Urinary bladder (tissue), 4 donors: ENCODE measurements at places on chromosomes 4 and X. TPM values are rescaled to one million over a fixed set of nuclear protein-coding genes. Genes with fewer than 3 reads are reported as not detected.

GRCh38 chrX:67207912-67208311 lies 335.9 kb upstream of the AR start:
- DNase-seq: no peak

DNA sequence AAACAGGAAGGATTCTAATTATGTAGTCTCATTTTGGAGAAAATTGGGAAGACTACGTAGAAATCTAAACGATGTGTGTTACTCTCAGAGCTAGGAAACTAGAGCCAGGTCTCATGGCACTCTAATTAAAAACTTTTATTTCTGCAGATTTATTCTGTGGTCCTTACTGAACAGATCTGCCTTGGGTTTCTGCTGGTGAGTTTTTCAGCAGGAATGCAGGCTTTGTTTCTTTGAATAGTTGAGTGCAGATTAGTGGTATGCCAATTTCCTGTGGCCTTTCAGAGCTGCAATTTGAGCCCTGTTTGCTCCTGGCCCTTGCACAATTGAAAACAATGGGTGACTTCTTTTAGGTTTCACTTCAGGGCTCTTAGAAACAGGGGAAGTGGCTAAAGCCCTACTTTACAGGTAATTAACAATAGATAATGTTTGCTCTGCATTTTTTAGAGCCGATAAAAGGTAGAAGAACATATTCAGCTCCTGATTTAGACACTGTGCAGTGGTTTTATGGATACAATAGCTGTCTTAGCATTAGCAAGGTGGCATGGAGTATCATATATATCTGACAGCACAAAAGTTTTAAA lies 21.8 kb downstream of the SPRY1 start:
- no peak for DNase-seq

Gene TRMT10A
- total RNA-seq: 11.3 TPM

DNA sequence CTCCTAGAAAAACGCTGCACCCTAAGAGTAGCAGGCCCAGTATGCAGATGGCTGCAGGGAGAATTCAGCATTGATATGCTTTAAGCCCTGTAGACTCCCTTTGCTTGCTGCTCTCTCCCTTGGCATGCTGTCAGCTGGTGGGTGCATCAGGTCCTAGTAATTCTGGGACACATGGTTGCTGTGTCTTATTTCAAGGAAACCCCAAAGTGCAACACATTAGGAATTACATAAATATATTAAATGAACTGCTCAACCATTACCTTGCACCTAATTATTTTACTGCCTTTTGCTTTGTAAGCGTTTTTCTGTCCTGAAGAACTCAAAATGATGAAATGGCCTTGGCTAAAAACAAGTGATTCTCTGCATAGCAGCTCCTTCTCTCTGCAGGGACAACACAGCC lies 516.3 kb downstream of the ZIC3 start:
- no peak for DNase-seq

DNA sequence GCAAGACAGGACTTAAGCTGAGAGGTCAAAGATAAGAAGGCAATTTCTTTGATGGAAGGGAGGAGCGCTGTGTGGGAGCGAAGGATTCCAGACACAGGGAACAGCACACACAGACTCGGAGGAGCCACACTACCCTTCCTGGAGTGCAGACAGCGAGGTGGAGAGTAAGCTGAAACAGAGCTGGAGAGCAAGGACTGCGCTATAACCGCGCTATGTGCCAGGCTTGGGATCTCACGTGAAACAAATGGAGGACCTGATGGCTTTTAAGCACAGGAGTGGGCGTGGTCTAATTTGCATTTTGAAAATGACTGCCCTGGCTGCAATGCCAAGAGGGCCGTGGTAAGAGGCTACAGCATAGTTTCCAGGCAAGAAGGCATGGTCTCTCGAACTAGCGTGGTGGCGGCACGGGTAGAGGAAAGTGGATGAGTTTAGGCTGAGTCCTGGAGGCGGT lies 113.9 kb upstream of the SORBS2 start:
- DNase-seq: no peak

DNA sequence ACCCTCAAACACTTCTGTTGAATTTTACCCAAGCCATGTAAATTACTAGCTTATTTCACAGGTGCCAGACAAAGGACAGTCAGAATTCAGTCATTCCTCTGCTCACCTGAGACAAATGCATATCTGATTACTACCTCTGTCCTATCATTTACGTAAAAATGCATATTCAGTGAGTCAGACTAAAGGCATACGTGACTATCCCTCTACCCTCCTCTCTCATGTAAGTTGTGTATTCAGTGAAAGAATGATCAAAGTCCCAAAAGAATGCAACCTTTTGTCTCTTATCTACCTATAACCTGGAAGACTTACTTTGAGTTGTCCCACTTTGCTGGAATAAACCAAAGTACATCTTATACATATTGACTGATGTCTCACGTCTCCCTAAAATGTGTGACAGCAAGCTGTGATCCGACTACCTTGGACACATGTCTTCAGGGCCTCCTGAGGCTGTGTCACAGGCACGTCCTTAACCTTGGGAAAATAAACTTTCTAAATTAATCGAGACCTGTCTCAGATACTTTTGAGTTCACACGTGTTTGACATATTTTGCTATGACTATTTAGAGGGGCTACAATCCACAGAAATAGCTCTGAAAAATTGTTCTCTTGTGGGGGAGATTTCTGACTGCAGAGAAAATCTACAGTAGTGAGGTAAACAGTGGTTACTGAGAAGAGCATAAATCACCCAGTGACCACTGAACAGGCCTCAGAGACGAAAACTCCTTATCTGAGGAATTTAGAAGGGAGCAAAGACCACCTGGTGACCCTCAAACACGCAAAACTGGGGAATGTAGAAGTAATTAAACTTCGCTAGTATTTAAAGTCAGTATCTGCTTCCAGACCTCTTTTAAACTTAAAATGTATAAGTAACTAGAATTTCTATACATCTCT lies 1575.8 kb downstream of the STIM2 start:
- no peak for DNase-seq

Gene TCEAL7
- total RNA-seq: 74.0 TPM

Gene HERC3
- total RNA-seq: 30.8 TPM

DNA sequence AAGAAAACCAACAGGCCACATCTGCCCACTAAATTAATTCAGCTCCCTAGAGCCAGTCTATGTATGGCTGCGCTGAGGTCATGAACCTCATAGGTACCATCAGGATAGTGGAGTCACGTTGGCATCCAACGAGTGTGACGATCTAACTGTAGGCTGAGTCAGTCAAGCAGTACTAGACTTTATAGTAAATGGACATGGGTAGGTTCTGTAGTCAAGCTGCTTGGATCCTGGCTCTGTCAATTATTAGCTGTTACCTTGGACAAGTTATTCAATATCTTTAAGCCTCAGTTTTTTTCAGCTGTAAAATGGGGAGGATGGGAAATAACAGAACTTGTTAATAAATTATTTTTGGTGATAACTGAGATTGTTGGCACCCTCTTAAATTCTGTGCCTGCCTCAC lies 432.4 kb upstream of the RASGEF1B start:
- DNase-seq: no peak

- DNase-seq: no peak
Observed at GRCh38 chr4:149713031-149713430, 102.6 kb downstream of the IQCM start.

GRCh38 chrX:1153940-1154339 lies 58.5 kb downstream of the CRLF2 start:
- no peak for DNase-seq

Gene HSFX4
- not detected for total RNA-seq

DNA sequence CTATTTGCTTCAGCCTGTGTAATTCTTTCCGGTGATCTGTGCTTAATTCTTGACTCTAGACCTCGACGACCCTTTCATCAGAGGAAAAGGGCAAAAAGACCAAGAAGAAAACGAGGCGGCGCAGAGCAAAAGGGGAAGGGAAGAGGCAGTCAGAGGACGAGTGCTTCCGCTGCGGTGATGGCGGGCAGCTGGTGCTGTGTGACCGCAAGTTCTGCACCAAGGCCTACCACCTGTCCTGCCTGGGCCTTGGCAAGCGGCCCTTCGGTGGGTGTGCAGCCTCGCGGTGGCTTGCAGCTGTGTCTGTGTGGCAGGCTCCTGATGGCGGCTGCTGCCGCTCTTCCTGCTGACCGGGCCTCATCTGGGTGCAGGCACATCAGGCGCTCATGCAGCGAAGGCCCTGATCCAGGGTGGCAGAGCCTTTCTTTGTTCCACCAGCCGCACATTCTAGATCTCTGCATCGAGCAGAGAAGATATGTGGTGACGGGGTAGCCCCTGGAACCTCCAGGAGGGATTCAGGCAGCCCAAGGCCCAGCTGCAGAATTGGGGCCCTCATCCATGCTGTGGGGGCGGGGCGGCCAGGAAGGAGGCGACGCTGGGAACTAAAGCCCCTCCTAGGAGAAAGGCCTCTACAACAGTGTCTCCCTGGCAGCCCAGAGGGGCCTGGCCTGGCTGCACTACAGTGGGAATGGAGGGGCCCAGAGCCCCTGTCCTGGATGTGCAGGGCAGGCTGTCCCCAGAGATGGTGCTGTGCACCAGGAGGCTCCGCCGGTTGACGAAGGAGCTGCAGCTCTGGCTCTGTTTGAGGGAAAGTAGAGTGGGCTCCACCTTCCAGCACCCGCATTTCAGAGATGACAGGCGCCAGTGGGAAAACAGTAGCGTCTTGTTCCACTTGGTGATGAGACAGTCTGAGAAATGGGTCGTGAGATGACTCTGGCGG lies 32.1 kb downstream of the NELFA start:
- DNase-seq: no peak

Gene AREG
- 1.8 TPM for total RNA-seq

- DNase-seq: no peak
Observed at GRCh38 chrX:120308959-120309872, 2.0 kb downstream of the TMEM255A start.

- DNase-seq: no peak
Observed at GRCh38 chr4:93437991-93438390, 390.6 kb upstream of the ATOH1 start.

DNA sequence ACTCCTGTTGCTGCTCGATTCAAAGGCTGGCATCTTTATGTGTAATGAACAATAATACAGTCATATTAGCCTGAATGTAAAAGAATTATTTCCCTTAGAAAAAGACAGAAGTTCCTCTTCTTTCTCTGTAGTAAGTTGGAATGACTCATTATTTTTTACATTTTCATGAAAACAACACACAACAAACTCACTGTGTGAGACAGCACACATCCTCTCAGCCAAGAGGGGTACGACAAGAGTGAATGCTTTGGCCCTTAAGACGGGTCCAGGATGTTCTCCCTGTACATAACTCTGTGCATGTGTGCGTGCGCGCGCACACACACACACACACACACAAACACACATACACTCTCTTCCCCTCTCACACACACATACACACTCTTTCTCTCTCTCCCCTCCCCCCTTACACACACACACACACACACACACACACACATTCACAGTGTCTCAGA lies 72.8 kb downstream of the MANBA start:
- no peak for DNase-seq

DNA sequence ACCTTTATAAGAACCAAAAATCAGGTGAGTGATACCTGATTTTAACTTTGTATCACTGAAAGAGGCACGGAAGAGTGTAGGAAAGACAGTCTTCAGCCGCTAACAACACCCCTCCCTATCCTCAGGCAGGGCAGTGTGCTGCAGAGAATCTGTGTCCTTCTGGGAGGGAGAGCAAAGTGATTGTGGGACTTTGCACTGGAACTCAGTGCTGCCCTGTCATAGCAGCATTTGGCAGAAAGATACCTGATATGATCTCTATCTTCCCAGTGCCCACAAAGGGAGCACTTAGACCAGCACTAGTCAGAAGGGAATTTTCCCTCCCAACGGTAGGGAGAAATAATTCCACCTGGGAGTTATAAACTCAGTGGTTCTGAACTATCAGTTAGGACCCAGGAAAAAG lies 139.0 kb downstream of the FMR1NB start:
- DNase-seq: no peak

GRCh38 chr4:48970471-48970921 lies 15.6 kb upstream of the CWH43 start:
- DNase-seq: no peak

DNA sequence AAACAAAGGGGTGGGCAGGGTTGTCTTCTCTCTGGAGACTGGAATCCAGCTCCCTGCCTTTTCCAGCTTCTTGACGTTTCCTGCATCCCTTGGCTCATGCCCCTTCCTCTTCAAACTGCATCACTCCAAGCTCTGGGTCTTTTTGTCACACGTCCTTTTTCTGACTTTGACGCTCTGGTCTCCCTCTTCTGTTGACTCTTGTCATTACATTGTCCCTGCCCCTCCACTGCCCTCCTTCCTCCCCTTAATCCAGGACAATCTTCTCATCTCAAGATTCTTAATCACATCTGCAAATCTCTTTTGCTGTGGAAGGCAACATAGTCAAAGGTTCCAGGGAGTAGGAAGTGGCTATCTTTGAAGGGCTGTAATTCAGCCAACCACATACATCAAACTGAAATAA lies 178.3 kb downstream of the TMA16 start:
- no peak for DNase-seq

GRCh38 chrX:7996414-7996813 lies 69.2 kb upstream of the PNPLA4 start:
- DNase-seq: no peak

- DNase-seq: no peak
Observed at GRCh38 chr4:89403826-89404225, 96.2 kb upstream of the GPRIN3 start.

Gene MAN2B2
- total RNA-seq: 11.1 TPM

Gene MTTP
- 0.95 TPM for total RNA-seq

DNA sequence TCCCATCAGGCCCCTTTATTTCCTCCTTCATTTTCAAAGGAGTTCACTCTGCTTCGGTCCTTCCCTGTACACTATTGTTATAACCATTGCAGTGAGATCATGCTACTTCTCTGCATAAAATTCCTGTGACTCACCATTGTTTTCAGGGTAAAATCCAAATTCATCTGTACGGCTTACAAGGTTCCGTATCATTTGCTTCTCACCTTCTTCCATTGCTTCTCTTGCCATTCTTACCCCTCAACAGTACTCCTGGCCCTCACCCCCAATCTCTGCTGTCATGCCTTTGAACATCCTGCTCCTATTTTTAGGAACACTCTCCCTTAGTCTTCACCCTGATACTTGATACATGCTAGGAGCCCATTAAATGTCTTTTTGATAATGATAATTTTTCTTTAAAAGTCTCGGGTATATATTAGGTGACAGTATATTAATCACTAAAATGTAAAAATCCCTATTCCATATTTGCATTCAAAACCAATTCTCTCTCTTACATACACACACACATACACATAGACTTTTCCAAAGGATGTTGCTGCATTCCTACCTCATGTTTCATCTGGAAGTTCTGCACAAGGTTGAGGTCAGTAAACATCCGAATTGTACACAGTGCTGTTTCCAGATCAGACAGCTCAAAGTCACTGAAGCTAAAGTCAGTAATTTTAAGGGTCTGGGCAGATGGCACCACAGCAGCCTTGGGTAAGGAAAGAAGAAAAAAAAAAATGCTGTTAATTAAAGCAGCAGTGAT lies 103.4 kb downstream of the PDE5A start:
- DNase-seq: no peak

- no peak for DNase-seq
Observed at GRCh38 chrX:104334971-104335370, 80.2 kb upstream of the ESX1 start.

- no peak for DNase-seq
Observed at GRCh38 chrX:154064637-154065435, 32.7 kb downstream of the MECP2 start.

Gene PAGE4
- total RNA-seq: 13.3 TPM

Gene PRKG2
- total RNA-seq: 2.1 TPM
